ENCODE measurements at places on chromosomes 1 and 21.

DNA sequence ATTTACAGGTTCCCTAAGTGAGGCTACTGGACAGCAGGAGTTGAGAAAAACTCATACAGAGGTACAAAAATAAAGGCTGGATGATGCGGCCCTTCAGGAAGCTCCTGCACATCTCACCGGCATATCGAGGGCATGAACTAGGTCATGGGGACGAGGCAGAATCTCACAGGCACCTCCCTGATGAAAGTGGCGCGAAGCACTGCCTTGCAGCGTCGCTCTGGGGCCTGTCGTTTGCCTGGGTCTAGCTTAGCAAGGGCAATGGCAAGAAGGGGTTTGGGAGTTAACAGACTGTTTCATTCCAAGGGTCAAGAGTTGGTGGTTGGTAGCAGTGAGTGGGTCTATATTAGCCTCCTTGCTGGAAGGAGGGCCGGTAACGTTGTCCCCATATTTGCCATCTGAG lies 103.5 kb upstream of the IRF2BP2 start:
- no peak for DNase-seq

- no peak for DNase-seq
These were observed 10.5 kb downstream of the FAAH start for GRCh38 chr1:46404482-46405196.

DNA sequence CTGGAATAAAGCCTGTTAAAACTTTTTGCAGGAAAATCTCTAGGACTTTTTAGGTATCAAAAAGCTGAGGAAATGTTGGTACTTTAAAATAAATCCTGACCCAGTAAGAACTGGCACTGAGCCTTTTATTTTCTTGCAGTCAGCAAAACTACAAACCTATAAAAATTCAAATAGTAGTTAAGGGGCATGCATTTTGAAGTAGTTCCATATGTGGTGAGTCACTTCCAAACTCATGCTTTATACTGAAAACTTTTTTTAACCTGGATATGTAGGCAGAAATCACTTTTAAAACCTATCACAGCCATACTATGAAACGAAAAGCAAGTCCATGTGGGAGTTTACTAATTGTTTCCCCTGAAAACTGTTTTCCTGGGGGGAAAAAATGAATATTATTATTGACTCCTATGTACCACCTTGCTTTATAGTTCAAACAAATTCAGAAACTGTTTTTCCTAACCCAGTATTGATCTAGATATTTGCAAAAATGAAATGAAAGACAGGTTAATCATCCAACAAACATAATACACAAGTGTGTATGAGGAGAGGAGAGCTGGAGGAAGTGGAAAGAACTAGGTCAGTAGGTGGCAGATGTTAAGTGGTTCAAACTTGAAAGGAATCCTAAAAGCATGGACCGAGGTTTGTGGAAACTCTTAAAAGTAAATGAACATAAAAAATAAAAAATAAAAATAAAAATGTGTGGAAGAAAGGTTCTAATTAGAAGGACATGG lies 30.5 kb downstream of the NRIP1 start:
- no peak for DNase-seq

DNA sequence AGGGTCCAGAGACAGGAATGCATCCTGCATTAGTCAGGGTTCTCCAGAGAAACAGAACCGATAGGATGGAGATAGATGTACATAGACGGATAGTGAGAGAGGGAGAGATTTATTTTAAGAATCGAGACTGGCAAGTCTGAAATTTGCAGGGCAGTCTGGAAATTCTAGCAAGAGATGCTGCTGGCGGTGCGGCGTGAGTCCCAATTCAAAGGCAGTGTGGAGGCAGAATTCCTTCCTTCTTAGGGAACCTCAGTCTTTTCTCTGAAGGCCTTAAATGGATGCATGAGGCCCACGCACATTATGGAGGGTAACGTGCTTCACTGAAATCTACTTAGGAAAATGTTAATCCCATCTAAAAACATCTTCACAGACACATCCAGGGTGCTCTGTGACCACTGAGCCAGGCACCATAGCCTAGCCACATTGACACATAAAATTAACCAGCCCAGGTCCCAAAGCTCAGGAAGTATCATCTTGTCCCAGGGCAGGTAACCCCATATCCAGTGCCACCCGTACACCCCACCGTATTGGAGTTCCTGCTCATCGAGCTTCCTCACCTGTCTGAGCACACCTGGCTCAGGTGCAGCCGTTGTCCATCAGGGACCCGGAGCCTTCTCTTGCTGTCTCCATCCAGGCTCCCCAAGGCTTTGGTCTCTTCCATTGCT lies 9.7 kb upstream of the PKNOX1 start:
- no peak for DNase-seq

DNA sequence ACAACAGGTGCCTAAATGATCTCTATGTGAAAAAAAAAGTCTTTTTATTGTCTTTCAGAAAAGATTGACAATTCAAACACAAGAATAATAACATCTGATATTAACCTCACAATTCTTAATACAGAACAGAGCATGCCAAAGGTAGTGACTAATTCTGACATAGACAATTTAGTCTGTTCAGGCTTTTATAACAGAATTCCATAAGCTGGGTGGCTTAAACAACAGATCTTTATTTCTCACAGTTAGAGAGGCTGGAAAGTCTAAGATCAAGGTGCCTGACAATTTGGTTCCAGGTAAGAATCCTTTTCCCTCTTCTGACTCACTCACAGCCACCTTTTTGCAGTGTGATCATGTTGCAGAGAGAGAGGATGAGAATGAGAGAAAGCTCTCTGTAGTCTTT lies 27.0 kb downstream of the DPYD start:
- no peak for DNase-seq

GRCh38 chr1:235022341-235022980 lies 106.2 kb downstream of the TOMM20 start:
- DNase-seq: no peak

GRCh38 chr1:45200906-45201500 lies 5.4 kb downstream of the ZSWIM5 start:
- no peak for DNase-seq

GRCh38 chr1:64019818-64020217 lies 183.6 kb upstream of the UBE2U start:
- no peak for DNase-seq

GRCh38 chr1:239321877-239322276 lies 64.5 kb upstream of the CHRM3 start:
- no peak for DNase-seq

DNA sequence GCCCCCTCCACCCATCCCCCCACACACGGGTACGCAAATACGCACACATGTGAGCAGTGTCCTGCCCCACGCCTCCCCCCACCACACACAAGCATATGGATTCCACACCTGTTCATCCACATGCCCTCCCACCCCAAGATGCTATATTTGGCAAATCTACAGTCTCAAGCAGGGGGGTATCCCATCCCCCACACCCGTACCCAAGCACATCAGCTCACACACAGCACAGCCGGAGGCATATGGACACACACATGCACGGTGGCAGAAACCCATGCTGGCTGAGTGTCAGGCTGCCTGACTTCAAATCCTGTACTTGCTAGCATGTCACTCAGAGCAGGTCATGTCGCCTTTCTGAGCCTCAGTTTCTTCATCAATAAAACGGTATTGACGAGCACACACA lies 10.6 kb downstream of the COL16A1 start:
- DNase-seq: no peak

DNA sequence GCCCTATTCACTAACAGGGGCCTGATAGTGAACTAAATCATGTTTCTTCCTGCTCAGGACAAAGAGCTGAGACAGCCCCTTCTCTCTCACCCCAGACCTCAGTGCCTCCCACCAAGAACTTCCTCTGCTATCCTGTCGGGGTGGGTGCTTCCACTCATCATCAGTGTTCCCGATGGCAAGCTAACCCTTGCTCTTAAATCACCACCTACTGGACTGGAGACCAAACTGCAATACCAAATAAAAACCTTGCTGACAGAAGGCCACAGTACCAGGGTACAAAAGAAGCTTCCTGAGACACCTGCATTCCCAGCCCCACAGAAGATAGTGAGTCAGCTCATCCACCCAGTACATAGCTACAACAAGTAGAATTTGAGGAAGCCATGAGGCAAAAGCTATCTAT lies 799.5 kb downstream of the LTN1 start:
- no peak for DNase-seq

DNA sequence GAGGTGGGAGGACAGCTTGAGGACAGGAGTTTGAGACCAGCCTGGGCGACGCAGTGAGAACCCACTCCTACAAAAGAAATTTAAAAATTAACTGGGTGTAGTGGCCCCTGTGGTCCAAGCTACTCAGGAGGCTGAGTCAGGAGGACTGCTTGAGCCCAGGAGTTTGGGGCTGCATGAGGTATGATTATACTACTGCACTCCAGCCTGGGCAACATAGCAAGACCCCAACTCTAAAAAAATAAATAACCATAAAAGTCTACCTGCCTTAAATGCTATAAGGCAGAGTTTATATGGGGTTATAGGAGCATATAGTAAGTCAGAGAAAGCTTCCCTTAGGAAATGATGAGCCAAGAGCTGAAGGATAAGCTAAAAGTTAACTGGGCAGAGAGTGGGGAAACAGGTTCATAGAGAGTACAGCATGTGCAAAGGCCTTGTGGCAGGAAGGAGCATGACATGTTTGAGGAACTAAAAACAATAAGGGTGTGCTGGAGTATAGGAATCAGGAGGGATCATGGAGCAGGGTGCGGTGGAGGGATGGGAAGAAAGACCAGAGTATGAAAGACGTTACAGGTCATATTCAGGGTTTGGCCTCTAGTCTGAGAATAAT lies 68.3 kb downstream of the ADSS2 start:
- no peak for DNase-seq

DNA sequence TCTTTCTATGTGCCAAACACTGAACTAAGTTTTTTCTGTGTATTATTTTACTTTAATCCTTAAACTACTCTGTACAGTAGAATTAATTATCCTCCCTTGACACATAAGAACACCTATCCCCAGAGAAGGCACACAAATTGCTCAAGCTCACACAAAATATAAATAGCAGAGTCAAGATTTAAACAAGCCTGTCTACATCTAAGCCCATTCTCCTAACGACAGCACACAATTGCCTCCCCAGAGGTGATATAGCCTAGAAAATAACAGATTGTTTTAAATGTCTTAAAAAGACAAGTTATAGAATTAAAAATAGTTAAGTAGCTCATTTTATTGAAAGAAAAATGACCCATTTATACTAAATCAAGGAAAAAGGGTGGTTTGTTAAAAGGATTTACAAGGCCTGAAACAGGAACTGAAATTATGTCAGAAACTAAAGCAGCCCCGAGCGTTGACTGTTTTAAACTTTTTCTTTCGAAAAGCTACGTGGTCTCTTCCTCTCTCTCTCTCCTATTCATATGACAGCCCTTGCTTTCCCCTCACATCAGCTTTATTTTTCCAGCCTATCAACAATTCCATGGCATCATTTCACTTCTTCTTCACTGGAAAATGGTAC lies 30.5 kb downstream of the TNFSF18 start:
- DNase-seq: no peak

GRCh38 chr21:34820051-34820450 lies 151.3 kb downstream of the CLIC6 start:
- no peak for DNase-seq

GRCh38 chr1:19780267-19780877 lies 19.3 kb downstream of the TMCO4 start:
- no peak for DNase-seq

GRCh38 chr1:77776007-77776700 lies 3.3 kb upstream of the MIGA1 start:
- DNase-seq: no peak

DNA sequence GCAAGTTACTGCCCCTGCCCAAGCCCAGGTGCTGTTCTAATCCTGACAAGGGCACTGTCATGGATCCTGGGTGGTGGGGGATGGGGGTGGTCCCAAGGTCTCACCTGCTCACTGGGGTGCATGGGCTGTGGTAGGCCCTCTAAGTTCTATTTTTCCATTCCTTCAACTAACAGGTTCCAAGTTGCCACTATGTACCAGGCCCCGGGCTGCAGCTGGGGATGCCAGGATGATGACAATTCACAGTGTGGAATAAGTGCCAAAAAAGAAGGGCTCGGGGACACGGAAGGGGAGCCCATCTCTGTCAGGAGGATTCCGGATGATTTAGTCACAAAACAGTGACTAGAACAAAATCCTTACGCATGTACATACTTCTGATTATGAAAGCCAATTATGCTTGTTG lies 76.0 kb downstream of the STUM start:
- no peak for DNase-seq

DNA sequence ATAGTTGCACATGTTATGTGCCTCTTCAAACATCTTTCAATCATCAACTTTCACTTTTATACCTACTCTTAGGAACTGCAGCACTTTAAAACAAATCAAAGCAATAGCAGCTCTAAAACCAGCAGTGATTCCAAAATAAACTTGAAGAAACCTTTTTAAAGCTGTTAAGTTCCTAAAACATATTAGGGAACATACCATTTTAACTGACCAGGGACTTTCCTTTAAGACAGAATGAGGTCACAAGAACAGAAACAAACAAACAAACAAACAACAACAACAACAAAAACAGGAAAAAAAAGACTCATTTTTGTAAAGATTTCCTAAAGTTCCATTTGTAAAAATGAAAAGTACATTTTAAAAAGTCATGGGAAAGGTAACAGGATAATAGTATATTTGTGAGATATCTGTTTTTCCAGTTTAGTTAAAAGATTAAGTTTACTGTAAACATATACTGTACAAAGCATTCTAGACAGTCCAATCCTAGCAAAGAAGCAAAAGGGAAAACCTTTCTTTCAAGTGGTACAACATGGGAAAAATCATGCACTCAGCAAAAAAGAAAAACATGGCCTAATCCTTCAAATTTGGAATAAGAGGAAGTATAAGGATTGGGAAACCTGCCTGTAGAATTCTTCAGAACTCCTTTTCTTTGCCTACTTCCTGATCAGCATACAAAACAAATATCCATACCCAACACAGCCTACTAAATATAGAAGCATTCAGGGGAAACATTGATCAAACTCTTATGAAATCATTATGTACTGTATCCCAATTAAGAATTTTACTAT lies 45.5 kb downstream of the EPS15 start:
- no peak for DNase-seq

DNA sequence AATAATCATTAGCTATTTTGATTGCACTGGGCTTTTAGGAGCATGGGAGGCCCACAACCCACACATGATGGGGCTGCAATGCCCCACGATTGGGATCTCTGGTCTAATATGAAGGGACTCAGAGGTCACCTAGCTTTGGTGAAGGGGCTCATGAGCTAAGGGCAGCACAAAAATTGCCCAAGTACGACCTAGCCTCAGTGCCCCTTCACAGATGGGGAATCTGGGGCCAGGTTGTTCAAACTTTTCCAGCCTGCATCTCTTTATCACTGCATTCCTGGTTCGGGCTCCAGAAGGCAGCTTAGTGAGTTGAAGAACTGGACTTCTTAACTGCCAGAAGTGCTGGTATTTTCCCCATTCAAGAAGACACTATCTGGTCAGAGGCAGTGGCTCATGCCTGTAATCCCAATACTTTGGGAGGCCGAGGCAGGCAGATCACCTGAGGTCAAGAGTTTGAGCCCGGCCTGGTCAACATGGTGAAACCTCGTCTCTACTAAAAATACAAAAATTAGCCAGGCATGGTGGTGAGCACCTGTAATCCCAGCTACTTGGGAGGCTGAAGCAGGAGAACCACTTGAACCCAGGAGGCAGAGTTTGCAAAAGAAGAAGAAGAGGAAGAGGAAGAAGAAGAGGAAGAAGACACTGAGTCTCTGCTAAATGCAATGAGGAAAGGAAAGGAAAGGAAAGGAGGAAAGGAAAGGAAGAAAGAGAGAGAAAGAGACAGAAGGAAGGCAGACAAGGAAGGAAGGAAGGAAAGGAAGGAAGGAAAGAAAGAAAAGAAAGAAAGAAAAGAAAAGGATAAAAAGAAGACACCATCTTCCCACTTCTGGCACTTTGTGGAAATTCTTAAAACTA lies 258.5 kb upstream of the IRF2BP2 start:
- DNase-seq: no peak

- DNase-seq: no peak
These were observed 380.0 kb downstream of the DSCAM start for GRCh38 chr21:40466893-40467483.
